Cerebellum (tissue), 4 donors: ENCODE measurements at places on chromosomes 1 and 21. TPM values are rescaled to one million over a fixed set of nuclear protein-coding genes. Genes with fewer than 3 reads are reported as not detected.

Gene MYOG
- total RNA-seq = not detected

Gene OR6F1
- total RNA-seq = not detected

Gene TSPEAR
- 0.09 TPM for total RNA-seq

Gene PDC
- total RNA-seq = not detected

Gene CD244
- not detected for total RNA-seq

Gene KCNJ6
- total RNA-seq = 14.5 TPM

Gene TNFAIP8L2
- total RNA-seq = 1.6 TPM

DNA sequence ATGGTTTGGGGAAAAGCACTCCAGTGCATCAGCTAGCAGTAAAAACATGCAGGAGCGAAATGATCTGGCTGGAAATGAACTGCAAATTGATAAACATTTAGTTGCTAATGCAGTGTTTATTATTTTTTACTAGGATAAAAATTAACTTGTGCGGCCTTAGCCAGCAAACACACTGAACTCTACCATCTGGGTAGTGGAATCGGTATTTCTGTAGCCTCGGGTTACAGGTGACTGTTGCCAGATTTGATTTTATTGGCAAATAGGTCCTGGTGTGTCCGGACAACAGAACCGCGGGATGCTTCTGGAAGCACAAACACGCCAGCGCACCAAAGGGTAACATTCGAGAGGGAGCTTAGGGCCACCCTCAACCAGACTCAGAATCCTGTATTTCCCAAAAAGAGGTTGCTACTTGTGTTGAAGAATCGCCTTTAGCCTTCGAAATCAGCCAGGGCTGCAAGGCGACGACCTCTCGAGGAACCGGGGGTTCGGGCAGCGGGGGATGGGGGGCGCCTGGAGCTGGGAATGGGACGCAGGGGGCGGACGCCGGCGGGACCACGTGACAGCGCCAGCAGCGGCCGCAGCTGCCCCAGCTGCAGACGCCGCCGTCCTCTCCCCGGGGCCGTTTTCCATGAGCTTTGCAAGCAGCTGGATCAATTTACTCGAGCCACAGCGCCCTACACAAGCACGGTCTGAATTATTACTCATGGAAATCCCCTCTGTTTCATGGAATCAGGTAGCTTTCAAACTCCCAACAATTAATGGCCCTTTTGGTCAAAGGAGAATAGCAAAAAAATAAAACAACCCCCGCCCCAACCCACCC lies 158.8 kb downstream of the TOMM20 start:
- DNase-seq = peak; percentile 19

DNA sequence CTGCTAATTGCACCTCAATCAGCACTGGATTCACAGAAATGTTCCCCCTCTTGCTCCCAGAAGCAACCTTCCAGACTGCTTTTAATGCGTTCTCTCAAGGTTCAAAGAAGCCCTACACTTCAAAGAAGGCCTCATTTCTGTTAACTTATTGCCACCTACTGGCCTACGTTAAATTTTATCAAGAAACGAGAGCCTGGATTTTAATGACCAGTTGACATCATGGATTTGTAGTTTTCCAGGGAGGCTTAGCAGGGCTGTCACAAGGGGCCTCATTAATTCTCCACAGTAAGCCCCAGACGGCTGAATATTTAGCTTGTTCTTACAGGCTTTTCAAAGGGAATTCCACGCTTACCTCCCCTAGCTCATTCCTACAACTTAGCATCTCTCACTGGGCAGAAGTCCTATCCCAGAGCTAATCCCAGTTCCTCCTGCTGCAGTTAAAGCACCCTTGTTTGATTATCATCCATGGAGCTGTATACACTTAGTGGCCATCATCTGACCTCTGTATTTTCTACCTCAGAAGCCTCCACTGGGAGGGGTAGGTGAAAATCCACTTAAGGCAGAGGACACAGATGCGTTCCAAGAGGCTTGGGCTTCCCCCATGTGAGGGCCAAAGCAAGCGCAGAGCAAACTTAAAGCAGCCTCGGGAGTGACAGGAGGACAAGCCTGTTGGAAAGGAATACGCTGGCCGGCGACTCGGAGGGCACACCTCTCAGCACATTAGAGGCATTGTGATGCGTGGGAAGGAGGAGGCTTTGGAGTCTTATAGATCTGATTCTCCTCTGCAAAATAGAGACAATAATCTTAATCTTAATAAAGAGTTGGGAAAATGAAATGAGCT lies 32.2 kb upstream of the CYP4X1 start:
- DNase-seq = no peak

DNA sequence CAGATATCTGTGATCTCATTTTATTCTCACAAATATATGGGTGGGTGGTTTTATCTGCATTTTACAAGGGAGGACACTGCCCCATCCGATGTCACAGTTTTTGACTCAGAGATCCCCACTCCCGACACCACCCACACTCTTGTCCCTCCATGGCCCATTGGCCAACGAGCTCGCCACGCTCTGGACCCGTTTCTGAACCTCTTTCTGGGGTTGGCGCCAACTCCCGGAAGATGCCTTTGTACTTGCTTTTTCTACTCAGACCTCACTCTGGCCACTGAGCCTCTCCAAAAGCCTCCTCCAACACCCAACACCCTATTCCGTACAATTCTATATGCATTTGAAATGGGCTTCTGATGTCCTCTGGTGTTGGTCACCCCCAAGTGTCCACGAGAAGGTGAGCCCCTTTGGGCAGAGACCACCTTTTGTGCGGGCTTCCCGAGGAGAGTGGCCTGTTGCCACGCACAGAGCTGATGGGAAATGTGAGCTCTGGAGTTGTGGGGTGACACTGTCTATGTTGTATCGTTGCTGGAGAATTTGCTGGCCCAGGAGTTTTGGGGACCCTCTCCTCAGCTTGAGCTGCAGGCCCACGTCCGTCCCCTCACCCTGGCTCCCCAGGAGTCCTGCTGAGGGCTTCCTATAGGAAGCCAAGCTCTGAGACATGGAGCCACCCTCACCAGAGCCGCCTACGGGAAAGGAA lies 366.9 kb upstream of the VAMP3 start:
- DNase-seq = no peak

GRCh38 chr21:41439248-41439647 lies 13.2 kb downstream of the MX1 start:
- DNase-seq = no peak

- no peak for DNase-seq
Observed at GRCh38 chr1:179327196-179327595, 33.6 kb downstream of the SOAT1 start.

GRCh38 chr1:219924342-219924741 lies 4.0 kb downstream of the SLC30A10 start:
- no peak for DNase-seq

GRCh38 chr1:192615055-192615454 lies 20.9 kb upstream of the RGS13 start:
- no peak for DNase-seq

DNA sequence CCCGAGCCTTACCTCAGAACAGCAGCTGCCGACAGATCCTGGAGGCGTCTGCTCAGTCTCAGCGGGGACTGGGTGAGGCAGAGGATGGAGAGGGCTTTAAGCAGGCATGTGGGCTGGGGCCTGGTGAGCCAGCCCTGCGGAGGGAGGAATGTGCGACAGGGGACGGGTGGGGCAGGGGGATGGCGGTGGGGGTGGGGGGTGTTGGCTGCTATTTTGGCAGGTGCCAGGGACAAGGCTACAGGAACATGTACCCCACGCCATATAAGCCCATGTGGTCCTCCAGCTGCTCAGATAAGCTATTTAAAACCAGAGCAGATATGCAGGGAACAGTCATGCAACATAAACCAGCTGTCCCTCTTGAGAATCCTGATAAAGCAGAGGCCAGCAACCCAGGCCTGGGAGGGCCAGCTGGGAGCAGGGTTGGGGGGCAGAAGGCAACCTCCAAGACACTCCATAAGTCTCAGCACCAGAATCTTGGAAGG lies at the start of gene TNNT2:
TSS of gene TNNT2 (minus strand) at position 70 of the 482 bp plus-strand sequence. CDS start 4,426 bp downstream, outside the sequence.
- no peak for DNase-seq

- no peak for DNase-seq
Observed at GRCh38 chr1:201594575-201595245, 55.8 kb downstream of the NAV1 start.

DNA sequence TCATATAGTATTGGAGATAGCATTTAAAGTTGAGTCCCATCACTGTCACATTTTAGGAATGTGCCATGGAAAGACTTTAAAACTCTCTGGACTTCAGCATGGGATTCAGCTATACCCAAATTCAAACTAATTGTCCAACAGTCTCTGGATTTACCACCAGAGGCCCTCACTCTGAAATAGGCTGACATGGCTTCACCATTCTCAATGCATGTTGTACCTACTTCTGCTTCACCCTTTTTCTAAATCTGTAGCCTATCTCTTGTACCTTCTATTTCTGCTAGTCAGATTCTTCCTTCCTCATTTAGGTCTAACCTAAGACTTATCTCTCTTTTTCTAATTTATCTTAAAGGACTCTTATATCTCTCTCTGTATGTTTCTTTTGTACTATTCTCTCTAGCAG lies 512.7 kb upstream of the ZRANB2 start:
- no peak for DNase-seq

DNA sequence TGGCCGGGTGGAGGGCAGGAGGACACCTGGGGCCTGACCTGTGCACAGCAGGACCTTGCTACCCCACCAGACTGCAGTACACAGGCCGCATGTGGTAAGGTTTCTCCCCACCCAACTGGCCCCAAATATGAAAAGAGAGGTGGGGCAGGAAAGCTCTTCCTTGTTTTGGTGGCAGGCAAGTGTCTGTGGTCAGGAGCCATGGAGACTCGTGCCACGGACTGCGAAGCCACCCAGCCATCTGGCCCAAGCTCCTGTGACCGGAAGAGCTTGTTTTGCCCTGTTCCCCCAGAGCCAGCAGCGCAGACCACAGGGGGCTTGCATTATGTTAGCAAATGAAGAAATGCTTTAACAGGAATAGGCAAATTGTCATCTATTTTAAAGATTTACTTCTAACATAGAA lies 54.9 kb downstream of the OLIG1 start:
- DNase-seq = no peak

DNA sequence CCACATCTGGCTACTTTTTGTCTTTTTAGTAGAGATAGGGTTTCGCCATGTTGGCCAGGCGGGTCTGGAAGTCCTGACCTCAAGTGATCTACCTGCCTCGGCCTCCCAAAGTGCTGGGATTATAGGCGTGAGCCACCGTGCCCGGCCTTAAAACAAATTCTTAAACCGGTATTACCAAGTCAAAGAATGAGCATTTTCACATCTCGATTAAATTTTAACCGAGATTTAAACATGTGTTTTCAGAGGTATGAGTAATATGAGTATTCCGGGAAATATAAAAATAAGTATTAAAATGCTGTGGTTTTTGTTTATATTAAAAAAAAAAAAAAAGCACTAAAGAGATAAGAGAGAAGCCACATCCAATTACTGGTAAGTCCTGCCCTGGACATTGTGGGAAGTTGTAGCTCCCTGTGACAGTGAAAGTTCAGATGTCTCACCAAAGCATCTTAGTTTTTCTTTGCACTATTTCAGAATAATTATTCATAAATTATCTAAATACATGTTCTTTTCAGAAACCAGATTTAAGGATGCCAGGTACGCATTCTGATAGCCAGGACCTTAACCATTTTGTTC lies 24.9 kb downstream of the ZNF281 start:
- no peak for DNase-seq

DNA sequence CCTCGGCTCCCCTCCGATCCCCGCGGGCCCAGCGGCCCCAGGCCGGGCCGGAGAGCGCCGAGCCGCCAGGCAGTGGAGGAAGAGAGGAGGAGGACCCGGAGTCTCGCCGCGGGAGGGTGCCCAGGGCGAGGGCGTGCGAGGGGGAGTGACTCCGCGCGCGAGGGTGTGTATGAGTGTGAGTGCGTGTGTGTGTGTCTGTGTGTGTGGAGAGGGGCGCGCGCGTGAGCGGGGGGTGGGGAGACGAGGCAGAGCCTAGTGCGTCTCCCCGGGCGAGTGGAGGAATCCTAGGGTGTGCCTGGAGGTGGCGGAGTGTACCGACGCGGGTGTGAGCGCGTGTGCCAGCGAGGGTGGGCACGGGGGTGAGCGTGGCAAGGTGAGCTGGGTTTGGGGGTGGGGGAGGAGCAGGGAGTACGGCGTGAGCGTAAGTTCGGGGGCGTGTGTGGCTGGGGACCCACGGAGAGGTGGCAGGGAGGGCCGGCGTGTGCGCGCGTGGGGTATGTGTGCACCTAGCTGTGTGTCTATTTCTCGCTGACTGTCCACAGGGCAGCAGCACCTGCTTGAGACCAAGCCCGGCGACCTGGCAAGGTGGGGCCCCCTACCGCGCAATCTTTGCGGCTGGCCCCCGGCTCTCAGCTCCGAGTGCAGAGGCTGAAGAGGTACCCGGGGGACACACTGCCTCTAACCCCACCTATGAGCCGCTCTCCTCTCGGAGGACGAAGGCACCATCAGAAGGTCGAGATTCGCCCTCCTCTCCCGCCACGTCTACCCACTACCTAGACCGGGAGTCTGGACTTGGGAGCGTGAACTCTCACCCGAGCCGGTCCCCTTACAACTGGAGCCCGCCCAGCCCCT lies 784 bp upstream of the KCND3 start:
- DNase-seq = peak; percentile 58

- DNase-seq = no peak
Observed at GRCh38 chr1:116693759-116694480, 26.4 kb upstream of the IGSF3 start.

DNA sequence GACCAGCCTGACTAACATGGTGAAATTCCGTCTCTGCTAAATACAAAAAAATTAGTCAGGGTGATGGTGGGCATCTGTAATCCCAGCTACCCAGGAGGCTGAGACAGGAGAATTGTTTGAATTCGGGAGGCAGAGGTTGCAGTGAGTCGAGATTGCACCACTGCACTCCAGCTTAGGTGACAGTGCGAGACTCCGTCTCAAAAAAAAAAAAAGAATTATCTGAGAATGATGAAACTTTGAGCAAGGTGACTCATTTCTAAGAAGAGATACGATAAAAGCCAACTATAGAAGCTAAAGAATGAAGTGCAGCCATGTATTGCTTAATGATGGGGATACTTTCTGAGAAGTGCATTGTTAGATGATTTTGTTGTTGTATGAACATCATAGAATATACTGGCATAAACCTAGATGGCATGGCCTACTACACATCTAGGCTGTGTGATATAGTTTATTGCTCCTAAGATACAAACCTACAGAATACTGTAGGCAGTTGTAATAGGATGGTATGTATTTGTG lies 64.7 kb downstream of the SNRPE start:
- DNase-seq = no peak

DNA sequence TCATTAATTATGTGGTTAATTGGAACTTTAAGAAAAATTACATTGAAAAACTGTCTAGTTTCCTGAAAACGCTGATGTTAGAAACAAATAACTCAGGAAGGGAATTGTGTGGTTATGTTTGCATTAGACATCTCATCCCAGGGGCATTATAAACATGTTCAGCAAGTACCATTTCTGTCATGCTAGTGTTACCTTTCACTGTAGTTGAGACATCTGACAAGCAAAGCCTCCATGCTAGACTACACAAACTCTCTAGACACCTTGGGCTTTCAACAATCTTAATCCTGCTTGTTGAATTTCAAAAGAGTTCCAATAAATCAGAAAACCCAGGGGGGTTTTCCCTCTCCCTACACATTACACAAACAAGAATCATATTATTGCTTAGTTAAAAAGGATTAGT lies 536.8 kb downstream of the KCNT2 start:
- no peak for DNase-seq

- DNase-seq = no peak
Observed at GRCh38 chr1:19769211-19769932, 30.3 kb downstream of the TMCO4 start.

GRCh38 chr1:220353229-220354012 lies 81.2 kb upstream of the RAB3GAP2 start:
- no peak for DNase-seq
